Epithelial cell of alveolus of lung (primary cell): ENCODE measurements at places on chromosomes 2 and 18. TPM values are rescaled to one million over a fixed set of nuclear protein-coding genes. Genes with fewer than 3 reads are reported as not detected.

The POTEE gene
- not detected in 2 replicates for total RNA-seq

The GPAT2 gene
- total RNA-seq: 0.08 and 4.9 TPM in 2 replicates

The LTBP1 gene
- total RNA-seq: 334 and 453 TPM in 2 replicates

The ZBTB14 gene
- total RNA-seq: 5.0 and 8.4 TPM in 2 replicates

The IL36A gene
- not detected in 2 replicates for total RNA-seq

The CASP8 gene
- total RNA-seq: 11.4 and 17.6 TPM in 2 replicates

The FRZB gene
- total RNA-seq: 0.52 and 0.64 TPM in 2 replicates

The ZNF532 gene
- 36.6 and 45.7 TPM in 2 replicates for total RNA-seq

The WNT6 gene
- total RNA-seq: not detected in 2 replicates

The PLGLB2 gene
- total RNA-seq: 0.32 TPM in 1 of 2 replicates, not detected in the other

The EHD3 gene
- total RNA-seq: 23.0 and 36.4 TPM in 2 replicates

The SPP2 gene
- total RNA-seq: not detected in 2 replicates

The NTSR2 gene
- not detected in 2 replicates for total RNA-seq

The PLEK gene
- not detected in 2 replicates for total RNA-seq

The LRATD1 gene
- 0.64 and 3.5 TPM in 2 replicates for total RNA-seq

The TMEM163 gene
- 0.13 TPM in 1 of 2 replicates, not detected in the other for total RNA-seq

The PIAS2 gene
- 8.5 and 16.9 TPM in 2 replicates for total RNA-seq

The B4GALT6 gene
- total RNA-seq: 1.7 and 4.8 TPM in 2 replicates
